ENCODE measurements at places on chromosomes 13 and 19.
A peak's percentile ranks its signal among the peaks of the same experiment; 100 is the strongest.

- DNase-seq: no peak
Measured at GRCh38 chr13:33351319-33351718, 65.8 kb upstream of the STARD13 start.

- no peak for DNase-seq
Measured at GRCh38 chr13:72820898-72821279, 39.0 kb downstream of the PIBF1 start.

DNA sequence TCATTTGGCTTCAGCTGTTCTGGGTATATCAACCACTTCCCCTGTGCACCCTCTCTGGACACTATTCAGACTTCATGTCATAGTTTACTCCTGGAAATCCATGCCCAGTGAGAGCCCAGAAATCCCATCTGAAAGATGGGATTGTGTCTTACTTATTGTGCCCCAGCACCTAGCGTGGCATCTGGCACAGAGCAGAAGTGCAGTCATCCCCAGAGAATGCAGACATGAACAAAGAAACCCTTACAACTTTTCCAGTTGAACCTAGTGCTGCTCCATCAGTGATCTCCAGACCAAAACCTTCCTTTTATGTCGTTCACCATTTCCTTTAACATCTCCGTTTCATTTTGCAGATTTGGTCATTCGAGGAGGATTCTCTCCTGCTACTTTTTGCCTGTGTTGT is 60.6 kb downstream of the MBNL2 start:
- DNase-seq: no peak

DNA sequence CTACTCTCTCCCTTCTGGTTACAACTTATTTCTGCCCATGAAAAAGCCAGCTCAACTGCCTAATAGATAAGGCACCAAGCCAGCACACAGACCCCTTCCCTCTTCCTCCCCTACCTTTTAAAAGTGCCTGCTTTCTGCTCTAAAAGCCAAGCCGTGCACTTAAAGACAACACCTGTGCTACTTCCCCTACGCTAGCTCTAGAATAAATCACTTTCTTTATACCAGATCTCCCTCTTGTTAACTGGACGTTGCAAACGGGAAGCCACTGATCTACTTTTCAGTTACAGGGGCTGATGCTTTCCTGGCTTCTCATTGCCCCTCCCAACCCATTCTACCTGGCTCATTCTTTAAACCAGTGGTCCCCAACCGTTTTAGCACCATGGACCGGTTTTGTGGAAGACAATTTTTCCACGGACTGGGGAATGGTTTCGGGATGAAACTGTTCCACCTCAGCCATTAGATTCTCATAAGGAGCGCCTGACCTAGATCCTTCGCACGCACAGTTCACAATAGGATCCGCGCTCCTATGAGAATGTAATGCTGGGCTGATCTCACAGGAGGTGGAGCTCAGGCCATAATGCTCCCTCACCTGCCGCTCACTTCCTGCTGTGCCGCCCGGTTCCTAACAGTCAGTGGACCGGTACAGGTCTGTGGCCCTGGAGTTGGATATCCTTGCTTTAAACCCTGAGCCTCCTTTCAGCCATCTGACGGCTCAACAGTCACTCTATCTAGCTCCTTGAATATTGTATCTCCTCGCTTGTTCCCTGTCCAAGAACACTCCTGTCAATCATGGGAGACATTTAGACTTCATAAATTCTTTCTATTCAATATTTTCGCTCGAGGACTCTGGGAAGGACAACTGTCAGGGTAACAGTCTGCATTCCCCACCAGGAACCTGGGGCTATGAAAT is 841 bp upstream of the ZNF223 start:
- peak; percentile 71 for DNase-seq

DNA sequence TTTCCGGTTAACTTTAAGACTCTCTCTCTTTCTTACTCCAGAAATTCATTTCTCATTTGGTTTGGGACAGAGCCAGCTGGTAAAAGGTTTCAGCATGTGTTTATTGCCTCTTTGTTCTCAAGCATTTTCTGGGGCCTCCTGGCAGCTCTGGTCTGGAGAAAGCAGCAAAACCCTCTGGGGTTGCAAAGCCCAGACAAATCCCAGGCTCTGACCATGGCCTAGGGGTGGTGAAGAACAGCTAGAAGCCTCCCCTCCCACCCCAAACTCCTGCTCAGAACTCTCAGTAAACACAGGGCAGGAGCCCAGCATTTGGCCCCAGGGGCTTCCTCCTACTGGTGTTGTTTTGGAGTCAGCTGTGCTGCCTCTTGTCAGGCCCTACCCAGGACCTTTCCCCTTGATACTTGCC is 124.2 kb upstream of the SERP2 start:
- no peak for DNase-seq

- no peak for DNase-seq
Measured at GRCh38 chr13:49303533-49304252, 56.0 kb downstream of the CDADC1 start.

- no peak for DNase-seq
Measured at GRCh38 chr13:105220063-105220462, 1315.4 kb downstream of the EFNB2 start.

DNA sequence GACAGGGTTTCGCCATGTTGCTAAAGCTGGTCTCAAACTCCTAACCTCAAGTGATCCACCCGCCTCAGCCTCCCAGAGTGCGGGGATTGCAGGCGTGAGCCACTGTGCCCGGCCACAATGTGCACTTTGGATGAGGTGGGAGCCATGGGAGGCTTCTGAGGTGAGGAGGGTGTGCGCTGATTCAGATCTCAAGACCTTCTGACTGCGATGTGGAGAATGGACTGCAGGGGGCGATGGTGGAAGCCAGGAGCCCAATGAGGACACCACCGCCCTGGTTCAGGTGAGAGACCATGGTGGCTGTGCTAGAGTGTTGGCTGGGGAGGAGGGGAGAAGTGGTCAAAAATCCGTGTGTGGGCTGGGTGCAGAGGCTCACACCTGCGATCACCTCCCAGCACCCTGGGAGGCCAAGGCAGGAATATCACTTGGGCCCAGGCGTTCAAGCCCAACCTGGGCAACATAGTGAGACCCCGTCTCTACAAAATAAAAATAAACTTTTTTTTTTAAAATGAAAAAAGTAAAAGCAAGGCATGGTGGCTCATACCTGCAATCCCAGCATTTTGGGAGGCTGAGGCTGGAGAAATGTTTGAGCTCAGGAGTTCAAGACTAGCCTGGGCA is 5.6 kb downstream of the INAFM1 start:
- peak; percentile 86 for DNase-seq

DNA sequence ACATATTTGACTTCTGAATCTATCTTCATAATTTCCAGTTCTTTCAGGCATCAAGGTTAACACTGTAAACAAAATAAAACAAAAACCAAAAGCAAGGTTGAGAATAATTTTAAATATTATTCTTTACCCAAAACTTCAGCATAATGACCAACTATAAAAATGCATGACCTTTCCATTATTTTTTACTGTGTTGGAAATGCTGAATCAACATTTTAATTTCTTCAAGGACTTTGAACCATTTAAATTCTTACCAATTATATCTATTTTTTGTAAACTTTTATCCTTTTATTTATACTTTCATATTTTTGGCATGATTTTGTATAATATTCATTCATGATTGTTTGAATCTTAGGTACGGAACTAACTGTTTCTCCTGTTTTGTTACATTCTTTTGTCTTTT is 6.9 kb downstream of the ZNF585A start:
- no peak for DNase-seq

DNA sequence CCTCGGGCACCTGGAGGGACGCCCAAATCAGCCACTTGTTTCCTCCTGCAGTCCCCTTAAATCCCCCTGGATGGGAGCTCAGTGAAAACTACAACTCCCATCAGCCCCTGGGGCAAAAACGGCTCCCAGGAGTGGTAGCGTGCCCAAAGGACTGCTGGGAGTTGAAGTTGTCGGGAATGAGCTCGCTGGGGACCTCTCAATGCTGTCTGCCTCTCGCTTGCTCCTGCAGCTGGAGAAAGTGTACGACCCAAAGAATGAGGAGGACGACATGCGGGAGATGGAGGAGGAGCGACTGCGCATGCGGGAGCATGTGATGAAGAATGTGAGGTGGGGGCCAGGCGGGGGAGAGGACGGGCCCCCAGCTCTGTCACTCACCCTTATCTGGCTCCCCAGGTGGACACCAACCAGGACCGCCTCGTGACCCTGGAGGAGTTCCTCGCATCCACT is 14.7 kb upstream of the DHDH start:
- DNase-seq: no peak

- no peak for DNase-seq
Measured at GRCh38 chr13:47829690-47830089, 171.4 kb downstream of the SUCLA2 start.

- no peak for DNase-seq
Measured at GRCh38 chr13:26497968-26498511, 59.4 kb upstream of the WASF3 start.

DNA sequence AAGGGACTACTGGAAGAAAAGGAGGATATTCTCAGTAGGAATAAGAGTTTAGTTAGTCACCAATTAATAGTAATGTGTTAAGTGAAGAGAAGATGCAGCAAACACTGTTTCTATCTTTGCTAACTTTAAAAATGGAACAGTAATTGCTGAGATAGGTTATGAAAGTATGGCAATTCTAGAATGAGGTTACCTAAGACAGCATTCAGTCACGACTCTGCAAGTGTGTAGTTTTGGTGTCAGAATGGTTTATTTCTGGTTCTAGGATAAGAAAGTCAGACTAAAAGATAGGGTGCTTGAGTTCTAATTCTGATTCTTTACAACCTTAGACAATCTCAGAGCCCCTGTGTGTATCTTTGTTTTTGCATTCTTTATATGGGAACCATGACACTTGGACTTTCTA is 138.1 kb downstream of the POU4F1 start:
- DNase-seq: no peak

GRCh38 chr19:8456064-8456463 is 11.3 kb downstream of the HNRNPM start:
- DNase-seq: no peak

DNA sequence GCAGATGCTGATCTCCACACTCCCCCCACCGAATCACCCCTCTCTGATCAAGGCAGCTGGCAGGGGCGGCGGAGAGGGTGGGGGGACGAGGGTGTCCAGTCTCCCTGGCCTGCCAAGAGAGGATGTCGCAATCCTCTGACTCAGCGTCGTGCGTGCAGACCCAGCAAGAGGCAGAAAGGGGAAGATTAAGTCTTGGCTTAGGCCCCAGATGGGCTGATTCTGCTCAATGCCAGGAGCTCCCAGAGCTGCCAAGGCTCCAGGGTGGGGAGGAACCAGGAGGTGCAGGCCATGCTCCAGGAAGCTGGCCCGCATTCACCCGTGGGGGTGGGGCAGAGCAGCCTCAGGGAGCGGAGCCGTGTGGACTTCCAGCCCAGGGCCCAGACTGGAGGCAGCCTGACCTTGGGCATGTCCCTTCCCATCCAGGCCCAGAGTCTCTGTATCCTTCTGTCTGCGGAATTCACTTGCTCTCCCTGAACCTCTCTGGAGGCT is 6.6 kb upstream of the BCL3 start:
- DNase-seq: no peak

DNA sequence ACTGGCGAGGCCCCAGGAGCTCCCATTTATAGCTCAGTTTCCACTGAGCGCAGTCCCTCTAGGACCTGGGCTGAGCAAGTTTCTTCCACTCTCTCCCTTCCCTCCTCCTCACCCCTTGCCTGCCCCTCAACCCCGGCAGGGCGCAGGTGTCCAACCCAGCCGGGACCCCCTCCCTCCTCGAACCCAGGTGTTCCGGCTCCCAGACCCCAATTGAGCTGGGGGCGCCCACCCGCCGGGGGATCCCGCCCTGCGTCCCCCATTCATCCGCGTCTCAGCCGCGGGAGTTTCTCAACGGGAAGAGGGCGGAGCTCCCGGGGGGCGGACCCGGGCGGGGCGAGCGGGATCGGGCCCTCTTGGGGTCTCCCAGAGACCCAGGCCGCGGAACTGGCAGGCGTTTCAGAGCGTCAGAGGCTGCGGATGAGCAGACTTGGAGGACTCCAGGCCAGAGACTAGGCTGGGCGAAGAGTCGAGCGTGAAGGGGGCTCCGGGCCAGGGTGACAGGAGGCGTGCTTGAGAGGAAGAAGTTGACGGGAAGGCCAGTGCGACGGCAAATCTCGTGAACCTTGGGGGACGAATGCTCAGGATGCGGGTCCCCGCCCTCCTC is at the start of gene KIRREL2:
TSS of gene KIRREL2 (plus strand) at position 366 of the 604 bp plus-strand sequence. CDS start at position 575, 209 bp downstream.
- DNase-seq: peak; percentile 78

DNA sequence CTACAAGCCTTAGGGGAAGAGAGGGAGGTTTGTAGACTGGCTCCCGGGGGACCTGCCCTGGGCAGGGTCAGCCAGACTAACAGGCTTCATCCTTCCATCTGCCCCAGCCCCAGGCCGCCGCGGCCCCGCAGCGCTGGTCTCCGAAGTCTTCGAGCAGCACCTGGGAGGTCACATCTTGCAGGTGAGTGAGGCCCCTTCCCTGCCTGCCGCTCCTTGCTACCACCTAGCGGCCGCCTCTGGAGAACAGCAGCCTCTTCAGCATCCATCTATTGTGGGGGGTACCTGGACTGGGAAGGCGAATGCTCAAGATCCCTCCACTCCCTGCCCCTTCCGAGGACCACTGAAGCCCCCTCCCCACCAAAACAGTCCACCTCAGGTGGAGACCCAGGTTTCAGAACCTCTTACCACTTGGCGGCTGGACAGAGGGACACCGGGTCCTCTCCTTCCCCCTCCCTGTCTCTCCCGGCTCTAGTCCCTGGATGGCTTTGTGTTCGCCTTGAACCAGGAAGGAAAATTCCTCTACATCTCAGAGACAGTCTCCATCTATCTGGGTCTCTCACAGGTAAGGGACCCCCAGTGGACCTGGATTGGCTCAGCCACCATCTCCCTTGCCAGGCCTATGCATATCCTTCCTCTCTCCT is 12.7 kb downstream of the NPAS1 start:
- peak; percentile 88 for DNase-seq

DNA sequence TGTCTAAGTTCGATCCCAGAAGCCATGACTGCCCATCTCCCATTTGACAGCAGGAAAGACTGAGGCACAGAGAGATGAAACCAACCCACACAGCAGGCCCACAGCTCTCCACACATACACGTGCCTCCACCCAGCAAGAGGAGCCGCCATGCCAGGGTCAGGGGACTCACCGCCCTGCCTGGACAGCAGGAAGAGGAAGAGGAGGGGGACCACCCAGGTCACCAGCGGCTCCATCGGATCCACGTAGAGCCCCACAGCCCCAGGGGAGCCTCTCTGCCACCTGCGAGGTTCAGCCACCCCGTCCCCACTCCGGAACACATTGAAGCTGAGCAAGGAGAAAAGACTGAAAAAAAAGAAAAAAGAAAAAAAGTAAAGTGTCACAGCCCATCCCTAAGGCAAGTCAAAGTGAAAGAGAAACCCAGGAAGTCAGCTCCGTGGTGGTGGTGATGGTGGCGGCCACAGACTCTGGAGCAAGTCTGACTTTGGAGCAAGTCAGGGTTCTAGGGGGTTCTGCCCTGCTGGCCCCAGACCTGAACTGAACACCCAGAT is at the start of gene IL12RB1:
TSS of gene IL12RB1 (minus strand) at position 345 of the 549 bp plus-strand sequence. CDS start at position 234, 111 bp downstream.
- peak; percentile 84 for DNase-seq

- peak; percentile 78 for DNase-seq
Measured at GRCh38 chr13:50080203-50080910, 65.1 kb downstream of the KCNRG start.

- DNase-seq: no peak
Measured at GRCh38 chr19:49692147-49692506, 1.2 kb downstream of the CPT1C start.

DNA sequence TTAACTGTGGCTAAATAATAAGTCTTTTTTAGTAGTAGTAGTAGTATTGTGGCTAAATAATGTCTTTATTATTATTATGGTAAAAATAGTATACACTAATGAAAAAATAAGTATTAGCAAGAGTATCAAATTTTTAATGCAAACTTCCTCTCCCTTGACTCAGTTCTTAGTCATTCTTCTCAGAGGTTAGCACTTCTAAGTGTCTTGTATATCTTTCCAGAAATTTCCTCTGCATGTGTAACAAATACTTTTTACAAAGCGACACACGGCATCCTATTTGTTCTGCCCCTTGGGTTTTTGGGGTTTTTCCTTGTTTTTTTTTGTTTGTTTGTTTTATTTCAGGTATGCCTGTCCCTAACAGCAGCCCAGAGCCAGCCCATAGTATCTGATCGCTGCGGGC is 20.9 kb downstream of the SIN3B start:
- DNase-seq: no peak
